ENCODE measurements at places on chromosomes 1 and 21.

DNA sequence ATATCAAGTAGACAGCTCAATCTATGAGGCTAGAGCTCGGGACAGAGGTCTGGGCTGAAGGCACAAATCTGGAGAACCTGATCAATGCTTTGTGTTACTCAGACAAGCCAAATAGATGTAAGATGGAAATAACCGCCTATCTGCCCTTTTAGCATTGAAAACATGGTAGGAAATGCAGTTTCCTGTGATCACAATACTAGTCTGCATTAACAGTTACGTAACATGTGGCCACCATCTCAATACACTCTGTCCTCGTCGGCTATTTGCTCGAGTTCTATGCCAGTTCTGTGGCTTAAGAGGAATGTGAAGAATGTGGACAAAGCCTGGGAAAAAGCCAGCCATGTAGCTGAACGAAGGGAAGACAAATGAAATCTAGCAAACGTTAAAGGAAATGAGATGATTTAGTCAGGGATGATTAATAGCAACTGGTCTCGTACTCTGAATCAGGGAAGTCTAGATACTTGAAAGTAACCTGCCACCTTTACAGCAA, 73.3 kb downstream of the HSF2BP start:
- DNase-seq = no peak

GRCh38 chr1:41282679-41283317, 40.7 kb upstream of the SCMH1 start:
- no peak for DNase-seq

- DNase-seq = peak; percentile 55
These were observed 483 bp downstream of the CHML start for GRCh38 chr1:241639623-241640148.

DNA sequence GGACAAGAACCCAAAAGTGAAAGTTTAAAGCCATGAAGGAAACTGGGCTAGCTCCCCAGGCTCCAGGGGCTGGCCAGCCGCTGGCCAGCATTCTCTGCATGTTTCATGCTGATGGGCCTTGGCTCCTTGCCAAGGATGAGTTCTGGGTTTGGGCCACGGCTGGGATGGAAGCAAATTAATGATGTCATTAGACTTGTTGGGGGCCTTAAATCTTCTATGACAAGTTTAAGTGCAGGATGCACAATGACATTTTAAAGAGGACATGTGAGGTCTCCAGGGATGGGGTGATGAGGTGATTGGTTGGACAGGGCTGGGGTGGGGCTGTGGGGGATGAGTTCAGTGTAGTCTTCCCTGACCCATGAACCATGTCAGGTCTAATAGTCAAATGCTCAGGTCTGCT, 199.6 kb downstream of the TRABD2B start:
- DNase-seq = no peak

DNA sequence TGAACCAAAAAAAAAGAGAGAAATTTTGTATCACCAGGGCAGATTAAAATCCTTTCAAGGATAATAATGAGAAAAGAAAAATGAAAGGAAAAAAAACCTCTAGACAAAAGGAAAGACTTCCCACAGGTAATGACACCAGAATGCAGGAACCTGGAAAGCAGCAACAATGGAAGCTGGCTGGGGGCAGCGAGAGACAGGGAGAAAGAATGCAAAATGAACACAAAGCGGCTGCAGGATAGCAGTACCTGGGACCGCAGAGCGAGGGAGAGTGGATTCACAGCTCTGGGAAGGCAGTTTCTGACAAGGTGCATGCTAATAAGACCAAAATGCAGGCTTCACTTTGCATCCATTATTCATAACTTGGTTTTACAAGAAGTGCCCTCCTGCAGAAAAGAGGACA, 349.0 kb downstream of the SIPA1L2 start:
- DNase-seq = no peak

GRCh38 chr1:115976062-115976920, at the start of gene SLC22A15:
SLC22A15 (plus strand) TSS chr1:115976513; CDS start chr1:115976628, 115 bp downstream.
- peak; percentile 73 for DNase-seq

- DNase-seq = no peak
These were observed 152.1 kb upstream of the TMEM51 start for GRCh38 chr1:15001317-15001915.

DNA sequence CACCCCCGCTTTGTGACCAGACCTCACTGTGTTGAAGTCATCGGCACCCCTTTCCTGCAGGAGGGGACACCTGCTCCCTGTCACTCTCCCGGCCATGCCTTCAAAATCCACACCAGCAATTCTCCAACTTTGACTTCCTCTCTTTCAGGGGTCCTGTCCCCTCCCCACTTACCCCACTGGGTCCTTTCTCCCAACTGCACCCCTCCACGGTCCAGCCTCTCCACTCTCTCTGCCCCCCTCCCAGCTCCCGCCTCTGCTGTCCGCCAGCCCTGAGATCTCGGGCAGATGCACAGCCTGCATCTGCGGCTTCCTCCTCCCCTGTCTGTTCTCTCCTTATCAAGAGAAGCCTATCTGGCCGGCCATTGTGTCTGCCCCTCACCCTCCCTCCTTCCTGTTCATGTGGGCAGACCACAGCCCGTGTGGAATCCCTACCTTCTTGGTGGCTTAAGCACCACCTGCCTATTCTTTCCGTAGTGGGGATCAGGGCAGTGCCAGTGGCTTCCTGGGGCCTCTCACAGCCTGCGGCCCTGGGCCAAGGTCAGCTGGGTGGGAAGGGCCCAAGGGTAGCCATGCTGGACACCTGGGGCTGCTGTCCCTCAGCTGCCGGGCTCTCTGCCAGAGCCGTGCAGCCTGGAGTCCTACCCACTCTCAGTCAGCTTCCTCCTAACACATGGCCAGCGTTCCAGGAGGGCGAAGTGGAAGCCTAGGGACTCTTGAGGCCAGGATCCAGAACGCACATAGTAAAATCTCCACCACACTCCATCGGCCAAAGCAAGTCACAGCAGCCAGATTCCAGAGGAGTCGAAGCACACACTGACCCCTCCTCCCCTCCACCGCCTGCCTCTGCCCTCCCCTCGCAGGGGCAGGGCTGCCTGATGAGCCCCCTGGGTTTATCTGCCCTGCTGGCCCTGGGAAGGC, 5.1 kb upstream of the HES4 start:
- DNase-seq = no peak

DNA sequence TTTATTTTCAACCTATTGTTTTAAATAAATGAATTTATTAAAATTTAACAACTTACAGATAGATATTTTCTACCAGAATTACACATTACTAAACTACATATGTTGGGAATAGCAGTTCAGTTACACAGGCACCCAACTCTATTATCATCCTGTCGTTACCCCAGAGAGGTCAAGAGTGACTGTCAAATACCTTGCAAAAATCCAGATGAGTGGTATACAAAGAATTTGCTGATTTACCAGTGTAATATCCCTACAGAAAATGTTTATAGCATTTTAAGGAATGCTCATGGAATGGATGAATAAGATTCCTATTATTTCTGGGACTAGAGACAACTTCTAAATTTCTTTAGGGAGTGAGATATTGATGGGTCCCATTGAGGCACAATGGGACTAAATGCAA, 300.7 kb upstream of the RGS18 start:
- DNase-seq = no peak

- DNase-seq = no peak
These were observed 35.0 kb upstream of the ATP5PO start for GRCh38 chr21:33950431-33951079.

DNA sequence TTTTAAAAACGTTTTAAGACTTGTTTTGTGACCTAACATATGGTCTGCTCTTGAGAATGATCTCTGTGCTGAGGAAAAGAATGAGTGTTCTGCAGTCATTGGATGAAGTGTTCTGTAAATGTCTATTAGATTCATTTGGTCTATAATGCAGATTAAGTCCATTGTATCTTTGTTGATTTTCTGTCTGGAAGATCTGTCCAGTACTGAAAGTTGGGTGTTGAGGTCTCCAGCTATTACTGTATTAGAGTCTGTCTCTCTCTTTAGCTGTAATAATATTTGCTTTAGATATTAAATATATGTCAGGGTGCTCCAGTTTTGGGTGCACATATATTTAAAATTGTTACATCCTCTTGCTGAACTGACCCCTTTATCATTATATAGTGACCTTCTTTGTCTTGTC, 43.2 kb downstream of the CELF3 start:
- DNase-seq = no peak

- no peak for DNase-seq
These were observed 24.7 kb downstream of the IL23R start for GRCh38 chr1:67190942-67191341.

GRCh38 chr1:112744009-112744578, 29.0 kb upstream of the PPM1J start:
- no peak for DNase-seq

- no peak for DNase-seq
These were observed 127.0 kb downstream of the AKT3 start for GRCh38 chr1:243723050-243723449.

- DNase-seq = no peak
These were observed 8.6 kb downstream of the S1PR1 start for GRCh38 chr1:101245246-101245927.

GRCh38 chr1:184322253-184322652, 64.6 kb upstream of the C1orf21 start:
- no peak for DNase-seq

- no peak for DNase-seq
These were observed 780 bp downstream of the HIVEP3 start for GRCh38 chr1:41917835-41918449.

DNA sequence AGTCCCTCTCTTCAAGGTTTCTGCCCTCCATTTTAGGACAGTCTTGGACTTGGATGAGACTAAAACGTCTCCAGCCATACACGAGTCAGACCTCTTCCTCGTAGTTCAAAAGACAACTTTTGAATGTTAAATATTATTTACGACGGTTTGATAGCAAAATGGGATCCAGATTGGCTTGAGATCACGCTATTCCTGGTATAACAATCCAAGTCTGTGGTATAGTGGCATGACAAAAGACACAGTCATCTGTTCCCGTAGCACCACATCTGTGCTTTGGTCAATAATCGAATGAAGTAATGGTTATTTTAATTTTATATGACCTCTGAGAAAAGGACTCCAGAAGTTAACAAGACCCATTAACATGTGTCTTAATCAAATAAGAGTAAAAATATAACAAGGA, 7.0 kb downstream of the PCP4 start:
- no peak for DNase-seq

DNA sequence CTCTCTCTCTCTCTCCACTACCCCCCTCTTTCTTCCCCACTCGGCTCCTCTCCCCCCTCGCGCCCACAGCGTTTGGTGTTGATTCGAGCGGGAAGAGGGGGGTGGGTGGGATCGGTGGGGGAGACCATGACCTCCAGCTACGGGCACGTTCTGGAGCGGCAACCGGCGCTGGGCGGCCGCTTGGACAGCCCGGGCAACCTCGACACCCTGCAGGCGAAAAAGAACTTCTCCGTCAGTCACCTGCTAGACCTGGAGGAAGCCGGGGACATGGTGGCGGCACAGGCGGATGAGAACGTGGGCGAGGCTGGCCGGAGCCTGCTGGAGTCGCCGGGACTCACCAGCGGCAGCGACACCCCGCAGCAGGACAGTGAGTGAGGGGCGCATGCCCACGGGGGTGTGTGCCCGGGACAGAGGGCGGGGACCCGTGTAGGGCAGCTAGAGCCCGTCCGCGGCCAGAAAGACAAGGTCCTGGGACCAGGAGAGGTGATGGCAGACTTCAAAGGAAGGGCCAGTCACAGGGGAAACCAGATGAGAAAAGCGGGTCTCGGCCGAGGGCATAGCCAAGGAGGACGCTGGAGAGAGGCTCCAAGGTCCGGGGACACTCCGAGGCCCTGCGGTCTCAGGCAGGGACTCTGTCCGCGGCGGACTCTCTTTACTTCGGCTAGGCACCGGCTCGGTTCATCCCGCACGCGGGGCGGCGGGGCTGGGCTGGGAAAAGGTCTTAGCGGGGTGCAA, at the start of gene PRRX1:
Gene PRRX1 (plus strand): TSS at position 39 of the 735 bp plus-strand sequence. CDS start 88 bp downstream, at position 127.
- peak; percentile 26 for DNase-seq

DNA sequence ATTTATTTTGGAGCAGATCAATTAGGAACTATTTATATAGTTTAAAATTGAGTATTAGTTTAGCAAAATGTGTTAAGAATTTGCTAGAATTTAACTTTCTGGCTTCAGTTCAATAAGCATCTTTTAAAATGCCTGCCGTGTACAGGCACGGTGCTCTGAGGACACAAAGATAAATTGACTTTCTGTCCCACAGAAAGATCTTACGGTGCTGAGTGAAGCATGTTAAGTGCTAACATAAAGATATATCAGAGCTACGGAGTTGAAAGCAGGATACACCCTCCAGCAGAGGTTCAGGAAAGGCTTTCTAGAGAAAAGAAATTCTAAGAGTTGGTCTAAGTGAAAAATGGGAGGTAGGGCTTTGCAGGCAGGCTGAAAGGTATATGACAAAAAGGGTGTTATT, 305.4 kb downstream of the GRIK1 start:
- no peak for DNase-seq

Measured in anterior cingulate cortex (tissue), 58 donors.